Stimulated activated CD4-positive, alpha-beta T cell treated with anti-CD3 and anti-CD28 coated beads, TNF-alpha, amount 100 ng/mL, for 1 hour (primary cell): ENCODE measurements at places on chromosomes 2 and 18.

- DNase-seq = no peak
These were observed 64.3 kb downstream of the TET3 start for GRCh38 chr2:74048843-74049519.

- DNase-seq = no peak
These were observed 586.4 kb upstream of the REG3G start for GRCh38 chr2:78439122-78439521.

- no peak for DNase-seq
These were observed 112.9 kb upstream of the CD302 start for GRCh38 chr2:159910951-159911350.

DNA sequence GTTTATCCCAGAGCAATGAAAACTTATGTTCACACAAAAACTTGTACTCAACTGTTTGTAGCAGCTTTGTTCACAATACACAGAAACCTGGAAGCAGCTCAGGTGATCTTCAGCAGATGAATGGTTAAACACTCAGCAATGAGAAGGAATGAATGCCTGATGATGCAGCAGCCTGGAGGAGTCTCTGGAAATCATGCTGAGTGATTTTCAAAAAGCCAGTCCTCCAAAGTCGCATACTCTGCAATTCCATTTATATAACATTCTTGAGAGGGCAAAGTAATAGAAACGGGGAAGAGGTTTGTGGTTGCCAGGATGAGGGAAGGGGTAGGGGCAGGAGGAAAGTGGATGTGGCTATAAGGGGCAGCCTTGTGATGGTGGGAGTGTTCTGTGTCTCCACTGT is 108.1 kb downstream of the CTIF start:
- no peak for DNase-seq

DNA sequence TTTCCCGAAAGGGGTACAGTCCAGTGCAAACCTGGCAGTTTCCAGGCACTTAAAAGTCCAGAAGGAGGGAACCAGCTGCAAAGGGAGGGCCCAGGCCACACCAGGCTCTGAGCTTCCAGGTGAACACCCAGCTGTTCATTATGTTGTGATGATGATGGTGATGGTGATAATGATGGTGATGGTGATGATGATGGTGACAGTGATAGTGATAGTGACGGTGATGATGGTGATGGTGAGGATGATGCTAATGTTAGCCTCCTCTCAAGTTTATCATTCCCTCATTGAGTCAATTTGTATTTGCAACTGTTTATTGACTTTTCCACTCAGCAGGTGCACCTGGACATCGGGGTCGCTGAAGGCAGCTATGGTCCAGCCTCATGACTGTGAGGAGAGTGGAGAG is 199.4 kb upstream of the ID2 start:
- DNase-seq = no peak

GRCh38 chr18:51568151-51568550 is 370.7 kb upstream of the MEX3C start:
- no peak for DNase-seq
